T-helper 22 cell (primary cell): ENCODE measurements at places on chromosomes 1 and 21.

DNA sequence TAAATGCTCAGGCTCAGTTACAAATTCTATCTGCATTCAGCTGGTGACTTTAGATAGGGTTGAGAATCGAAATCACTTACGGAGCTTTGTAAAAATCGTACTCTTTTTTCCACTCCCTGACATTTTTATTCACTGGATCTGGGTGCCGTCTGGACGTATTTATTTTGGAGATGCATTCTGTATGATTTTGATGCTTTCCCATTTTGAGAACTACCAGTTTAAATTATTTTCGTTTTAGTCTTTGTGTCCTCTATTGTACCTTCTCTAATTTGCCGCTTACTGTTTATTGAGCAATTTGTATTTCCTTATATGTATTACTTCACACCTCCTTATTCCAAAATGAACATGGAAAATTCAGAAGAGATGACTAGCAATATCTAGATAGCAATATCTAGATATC, 96.2 kb downstream of the FASLG start:
- no peak for DNase-seq

- no peak for DNase-seq
Observed at GRCh38 chr21:38471766-38472165, 26.5 kb downstream of the ERG start.

- no peak for DNase-seq
Observed at GRCh38 chr1:1169429-1170214, 4.1 kb upstream of the TTLL10 start.

GRCh38 chr1:224116131-224116530, 2.2 kb downstream of the FBXO28 start:
- no peak for DNase-seq
